ENCODE measurements at places on chromosomes 1 and 21. TPM values are rescaled to one million over a fixed set of nuclear protein-coding genes. Genes with fewer than 3 reads are reported as not detected.

Gene RIMS3
- polyA plus RNA-seq, result 0.33 TPM

Gene SLC2A1
- polyA plus RNA-seq, result 140 TPM

GRCh38 chr1:109904105-109904817 is 6.4 kb upstream of the CSF1 start:
- DNase-seq, result no peak

DNA sequence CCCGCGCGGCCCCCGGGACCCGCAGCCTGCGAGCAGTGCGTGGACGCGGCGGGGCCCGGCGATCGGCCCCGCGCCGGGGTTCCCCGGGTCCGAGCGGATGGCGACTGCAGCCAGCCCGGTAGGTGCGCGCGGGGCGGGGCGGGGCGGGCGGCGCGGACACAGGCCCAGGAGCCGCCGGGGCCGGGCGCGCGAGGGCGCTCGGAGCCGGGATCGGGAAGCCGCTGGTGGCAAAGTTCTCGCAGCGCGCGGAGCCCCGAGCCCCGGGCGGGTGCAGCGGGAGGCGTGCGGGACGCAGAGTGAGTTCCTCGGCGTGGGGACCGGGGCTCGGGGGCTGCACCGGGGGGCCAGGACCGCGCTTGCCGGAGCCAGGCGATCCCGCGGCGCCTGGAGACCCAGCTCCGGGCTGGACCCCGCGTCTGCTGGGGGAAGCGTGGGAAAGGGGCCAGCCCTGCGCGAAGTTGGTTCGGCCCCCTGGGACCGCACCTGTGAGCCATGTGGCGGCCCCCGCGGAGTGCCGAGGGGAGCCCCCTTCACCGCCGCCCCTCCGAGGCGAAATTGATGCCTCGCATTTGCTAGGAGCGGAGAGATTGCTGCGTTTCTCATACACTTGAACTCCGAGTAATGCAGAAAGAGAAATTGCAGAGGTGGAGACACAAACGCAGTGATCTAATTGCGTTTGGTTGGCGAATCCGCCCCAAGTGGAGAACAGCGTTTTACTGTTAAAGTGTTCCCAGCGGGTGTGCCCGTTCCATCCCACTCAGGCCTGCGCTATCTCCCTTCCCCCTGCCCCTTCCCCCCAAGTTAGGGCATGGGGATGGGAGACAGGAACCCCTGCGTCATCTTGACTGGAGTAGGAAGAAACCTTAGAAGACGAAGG is 228.9 kb upstream of the TMEM51 start:
- DNase-seq, result no peak

GRCh38 chr1:67717876-67718275 is 32.9 kb downstream of the GADD45A start:
- no peak for DNase-seq

Gene GUCA2B
- polyA plus RNA-seq, result not detected

GRCh38 chr1:52365746-52366516 is at the start of gene CC2D1B:
Gene CC2D1B, minus strand, starts transcription at chr1:52366205. Its CDS starts 1,585 bp downstream, at chr1:52364620.
- peak; percentile 84 for DNase-seq

DNA sequence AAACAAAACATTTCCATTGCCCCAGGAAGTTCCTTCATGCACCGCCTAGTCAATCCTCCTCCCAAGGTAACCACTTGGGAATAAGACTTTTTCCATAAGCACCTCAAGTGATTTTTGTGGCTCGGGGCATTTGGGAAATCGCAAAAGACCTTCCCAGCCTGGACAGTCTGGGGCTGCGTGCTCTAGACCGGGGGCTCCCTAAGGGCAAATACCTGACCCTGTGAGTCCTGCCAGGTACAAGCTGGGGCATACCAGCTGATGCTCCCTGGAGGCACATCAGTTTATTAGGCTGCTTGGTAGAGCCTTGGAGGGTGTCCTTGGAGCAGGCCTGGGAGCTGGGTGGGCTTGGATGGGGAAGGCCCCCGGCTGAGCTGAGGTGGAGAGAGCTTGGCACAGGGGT is 34.4 kb downstream of the ALPL start:
- no peak for DNase-seq
